Kidney epithelial cell (primary cell): ENCODE measurements at places on chromosomes 16 and 17. TPM values are rescaled to one million over a fixed set of nuclear protein-coding genes. Genes with fewer than 3 reads are reported as not detected.

CTRL gene
- 5.5 TPM in 1 of 2 replicates, not detected in the other for total RNA-seq

TBC1D3B gene
- 6.3 TPM in 1 of 2 replicates, not detected in the other for total RNA-seq

PIK3R6 gene
- not detected in 2 replicates for total RNA-seq

SPATA32 gene
- total RNA-seq, result not detected in 2 replicates

TBX6 gene
- total RNA-seq, result 0.55 and 0.58 TPM in 2 replicates

TEKT3 gene
- total RNA-seq, result not detected in 2 replicates

TBC1D26 gene
- not detected in 2 replicates for total RNA-seq

GGT6 gene
- total RNA-seq, result 0.07 and 0.38 TPM in 2 replicates

DBNDD1 gene
- total RNA-seq, result 27.2 and 35.2 TPM in 2 replicates

GNG13 gene
- not detected in 2 replicates for total RNA-seq

PALB2 gene
- 18.5 and 24.0 TPM in 2 replicates for total RNA-seq

GPR142 gene
- not detected in 2 replicates for total RNA-seq

GRCh38 chr16:49672753-49673152 lies 183.2 kb downstream of the ZNF423 start:
- no peak for DNase-seq

DNA sequence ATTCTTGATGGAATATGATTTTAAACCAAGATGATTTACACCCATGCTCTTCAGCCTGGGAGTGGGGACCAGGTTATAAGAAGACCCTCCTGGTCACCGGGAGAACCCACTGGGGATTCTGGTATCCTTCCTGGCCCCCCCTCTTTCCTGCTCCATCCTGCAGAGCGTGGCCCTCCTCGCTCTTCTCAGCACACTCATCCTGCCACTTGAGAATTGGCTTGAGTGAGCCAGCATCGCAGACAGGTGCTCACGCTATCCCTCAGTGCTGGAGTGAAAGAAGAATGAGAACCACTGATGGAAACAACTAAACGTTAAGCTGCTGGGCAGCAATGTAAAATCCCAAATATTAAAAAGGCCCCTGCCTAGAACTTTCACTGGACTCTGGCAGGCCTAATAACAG lies 98.0 kb downstream of the CYTH1 start:
- no peak for DNase-seq

DNA sequence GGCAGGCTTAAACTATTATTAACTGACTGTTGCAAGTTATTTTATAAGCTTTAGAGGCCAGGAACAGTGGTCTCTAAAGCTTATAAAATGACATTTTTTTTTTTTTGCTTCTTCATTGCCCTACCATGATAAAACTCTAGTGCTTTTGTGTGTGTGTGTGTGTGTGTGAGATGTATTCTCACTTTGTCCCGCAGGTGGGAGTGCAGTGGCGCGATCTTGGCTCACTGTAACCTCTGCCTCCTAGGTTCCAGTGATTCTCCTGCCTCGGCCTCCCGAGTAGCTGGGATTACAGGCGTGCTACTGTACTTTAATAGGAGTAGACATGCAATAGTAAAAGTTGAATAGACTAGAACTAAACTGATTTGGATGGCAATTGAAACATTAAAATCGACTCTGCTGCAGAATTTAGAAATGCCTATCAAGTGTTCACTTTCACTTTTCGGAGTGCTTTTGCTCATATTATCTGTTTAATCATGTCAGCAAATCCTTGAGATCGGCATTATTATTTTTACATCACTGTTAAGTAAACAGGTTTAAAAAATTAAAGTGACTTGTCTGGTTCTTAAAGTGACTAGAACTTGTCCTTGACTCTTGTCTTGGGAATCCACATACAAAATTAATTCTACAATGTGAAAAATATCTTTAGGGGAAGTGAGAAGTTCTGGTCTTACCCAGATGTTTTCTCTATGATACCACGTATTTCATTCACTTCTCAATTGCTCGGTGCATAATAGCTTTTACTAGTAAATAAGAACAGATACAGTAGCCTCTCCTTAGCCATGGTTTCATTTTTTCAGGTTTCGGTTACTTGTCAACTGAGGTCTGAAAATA lies 8.4 kb upstream of the PCTP start:
- DNase-seq, result no peak

- no peak for DNase-seq
Measured at GRCh38 chr17:38789185-38789584, 10.2 kb downstream of the PIP4K2B start.

DNA sequence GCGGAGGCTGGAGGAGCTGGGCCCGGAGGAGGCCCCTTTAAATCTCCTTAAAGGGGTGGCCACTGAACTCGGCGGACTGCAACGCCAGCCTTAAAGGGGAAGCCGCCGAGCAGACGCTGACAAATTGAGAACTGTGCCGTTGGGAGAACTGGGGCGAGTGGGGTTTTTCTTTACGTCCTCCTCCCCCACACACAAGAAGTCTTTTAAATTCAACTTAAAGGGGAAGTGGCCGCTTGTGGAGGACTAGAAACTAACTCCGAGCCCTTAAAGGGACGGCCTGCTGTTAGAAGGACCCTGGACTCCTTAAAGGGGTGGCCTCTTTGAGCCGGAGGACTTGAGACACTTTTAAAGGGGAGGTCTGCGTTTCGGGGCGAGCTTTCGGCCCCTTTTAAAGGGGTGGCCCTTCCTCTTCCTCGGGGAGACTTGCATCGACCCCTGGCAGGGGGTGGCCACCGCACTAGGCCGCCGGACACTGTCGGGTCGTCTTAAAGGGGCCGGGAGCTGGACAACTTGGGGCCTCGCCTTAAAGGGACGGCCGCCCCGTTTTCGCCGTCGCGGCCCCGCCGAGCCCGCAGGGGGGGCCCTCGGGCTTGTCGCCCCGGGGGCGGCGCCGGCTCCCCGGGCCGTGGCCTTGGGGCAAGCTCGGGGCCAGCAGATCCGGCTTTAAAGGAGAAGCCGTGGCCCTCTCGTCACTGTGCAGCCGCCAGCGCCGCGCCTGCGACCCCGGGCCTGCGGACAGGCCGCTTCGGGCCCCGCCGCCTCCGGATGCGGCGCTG lies 688 bp downstream of the FBRS start:
- peak; percentile 77 for DNase-seq

DNA sequence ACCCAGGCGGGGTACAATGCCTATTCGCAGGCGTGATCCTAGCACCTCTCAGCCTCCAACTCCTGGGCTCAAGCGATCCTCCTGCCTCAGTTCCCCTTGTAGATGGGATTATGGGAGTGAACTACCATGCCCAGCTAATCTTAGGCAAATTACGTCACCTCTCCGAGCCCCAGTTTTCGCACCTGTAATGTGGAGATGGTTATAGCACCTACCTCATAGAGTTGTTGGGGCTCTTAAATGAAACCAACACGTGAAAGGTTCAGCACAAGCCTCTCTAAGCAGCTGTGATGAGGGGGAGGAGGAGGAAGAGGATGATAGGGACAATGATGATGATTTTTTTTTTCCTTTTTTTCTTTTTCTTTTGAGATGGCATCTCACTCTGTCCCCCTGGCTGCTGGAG lies 59.9 kb downstream of the ABR start:
- no peak for DNase-seq

- DNase-seq, result no peak
Measured at GRCh38 chr17:9566067-9566466, 9.6 kb downstream of the STX8 start.

- DNase-seq, result no peak
Measured at GRCh38 chr16:30371248-30371816, 1.0 kb upstream of the TBC1D10B start.

DNA sequence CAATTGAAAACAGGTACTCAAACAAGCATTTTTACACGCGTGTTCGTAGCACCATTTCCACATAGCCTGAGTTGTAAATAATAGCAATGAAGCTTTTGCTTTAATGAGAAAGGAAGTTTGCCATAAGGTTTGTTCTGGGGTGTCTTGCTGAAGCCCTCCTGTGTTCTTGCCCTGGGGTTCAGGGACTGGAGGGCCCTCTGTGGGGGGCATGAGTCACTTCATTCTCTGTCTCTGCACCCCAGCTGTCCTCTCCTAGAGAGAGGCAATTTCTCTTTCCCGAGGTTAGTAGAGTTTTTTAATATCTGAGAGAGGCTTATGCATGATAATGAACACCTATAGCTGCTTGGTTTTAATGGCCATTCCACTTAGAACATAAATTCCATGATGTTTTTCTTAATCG lies 9.6 kb downstream of the AFMID start:
- no peak for DNase-seq

DNA sequence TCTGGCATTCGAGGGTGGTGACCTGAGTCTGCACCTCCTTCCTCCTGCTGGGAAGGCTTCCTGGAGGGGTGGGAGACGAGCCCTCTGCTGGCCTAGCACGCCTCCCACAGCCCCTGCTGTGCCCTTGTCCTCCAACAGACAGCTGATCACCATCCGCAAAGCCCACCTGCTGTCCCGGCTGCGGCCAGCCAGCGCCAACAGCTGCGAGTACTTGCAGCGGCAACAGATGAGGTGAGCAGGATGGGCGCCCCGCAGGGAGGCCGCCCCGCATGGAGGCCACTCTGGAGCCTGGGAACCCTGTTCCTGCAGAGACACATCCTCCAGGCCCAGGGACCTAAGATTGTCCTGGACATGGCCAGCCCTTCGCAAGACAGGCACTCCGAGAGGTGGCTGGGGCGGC lies 21.6 kb downstream of the UBALD1 start:
- DNase-seq, result no peak

GRCh38 chr17:63133491-63133890 lies 167.5 kb downstream of the TANC2 start:
- no peak for DNase-seq

DNA sequence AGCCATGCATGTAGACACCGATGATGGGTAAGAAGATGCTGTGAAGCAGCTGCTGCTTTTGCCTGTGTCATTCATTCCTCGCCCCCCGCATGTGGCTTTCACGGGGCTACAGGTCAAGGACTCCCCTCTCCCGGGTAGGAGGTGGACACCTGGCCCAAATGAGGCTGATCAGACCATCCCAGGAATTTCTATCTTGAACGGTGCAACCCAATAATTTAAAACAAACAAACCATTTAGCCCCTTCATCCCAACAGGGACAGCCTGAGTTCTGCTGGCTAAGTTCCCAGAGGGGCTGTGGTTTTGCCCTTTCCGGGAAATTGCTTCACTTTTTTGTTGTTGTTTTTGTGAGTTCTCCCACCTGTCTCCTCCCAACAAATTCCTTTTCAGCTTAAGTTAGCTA lies 137.7 kb upstream of the CDH5 start:
- DNase-seq, result peak; percentile 5

GRCh38 chr16:17944345-17944744 lies 392.2 kb downstream of the NPIPA8 start:
- DNase-seq, result no peak

DNA sequence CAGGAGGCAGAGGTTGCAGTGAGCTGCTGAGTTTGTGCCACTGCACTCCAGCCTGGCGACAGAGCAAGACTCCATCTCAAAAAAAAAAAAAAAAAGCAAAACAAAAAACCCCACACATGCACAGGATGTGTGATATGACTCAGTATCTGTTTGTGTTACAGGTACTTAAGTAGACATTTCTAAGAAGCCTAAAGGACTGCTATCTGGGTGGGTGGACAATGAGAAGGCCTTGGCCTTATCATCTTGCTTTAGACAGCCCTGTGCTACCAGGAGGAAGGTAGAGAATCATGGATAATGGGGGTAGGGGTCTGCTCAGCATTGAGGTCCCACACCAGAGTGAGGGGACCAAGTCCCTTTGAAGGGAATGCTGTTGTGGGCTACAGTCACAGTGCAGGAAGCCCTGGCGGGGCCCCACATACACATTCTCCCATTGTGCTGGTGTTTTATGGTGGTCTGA lies 26.7 kb downstream of the PLD6 start:
- DNase-seq, result no peak

GRCh38 chr17:16215002-16215272 lies 397 bp downstream of the NCOR1 start:
- no peak for DNase-seq

GRCh38 chr17:15406081-15406480 lies 61.3 kb downstream of the CDRT4 start:
- DNase-seq, result no peak

- DNase-seq, result no peak
Measured at GRCh38 chr17:334974-335481, 17.6 kb downstream of the RPH3AL start.

DNA sequence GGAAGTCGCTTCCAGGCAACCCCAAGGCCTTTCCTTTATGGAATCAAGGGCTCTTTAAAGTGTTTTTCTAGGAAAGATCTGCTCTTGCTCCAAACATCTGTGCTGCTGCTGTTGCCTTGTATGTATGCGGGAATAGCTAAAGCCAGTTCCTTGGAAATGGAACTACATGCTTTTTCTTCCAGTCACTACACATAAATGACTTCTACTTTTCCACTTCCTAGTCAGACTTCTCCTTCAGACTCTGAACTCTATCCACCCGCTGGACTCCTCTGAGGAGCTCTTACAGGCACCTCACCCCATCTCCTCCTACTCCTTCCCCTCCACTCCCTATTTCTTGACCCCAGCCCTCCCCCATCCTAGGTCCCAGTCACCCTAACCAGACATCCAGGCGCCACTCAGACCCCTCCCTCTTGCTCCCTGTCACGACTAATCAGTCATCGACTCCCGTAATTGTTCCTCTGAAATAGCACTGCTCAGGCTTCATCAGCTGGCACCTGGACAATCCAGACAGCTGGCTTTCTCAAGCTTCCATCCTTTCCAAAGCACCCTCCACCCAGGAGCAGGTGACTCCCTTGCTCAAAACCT lies 15.0 kb upstream of the PEMT start:
- DNase-seq, result no peak
